ENCODE measurements at places on chromosomes 2 and 18. TPM values are rescaled to one million over a fixed set of nuclear protein-coding genes. Genes with fewer than 3 reads are reported as not detected.

DNA sequence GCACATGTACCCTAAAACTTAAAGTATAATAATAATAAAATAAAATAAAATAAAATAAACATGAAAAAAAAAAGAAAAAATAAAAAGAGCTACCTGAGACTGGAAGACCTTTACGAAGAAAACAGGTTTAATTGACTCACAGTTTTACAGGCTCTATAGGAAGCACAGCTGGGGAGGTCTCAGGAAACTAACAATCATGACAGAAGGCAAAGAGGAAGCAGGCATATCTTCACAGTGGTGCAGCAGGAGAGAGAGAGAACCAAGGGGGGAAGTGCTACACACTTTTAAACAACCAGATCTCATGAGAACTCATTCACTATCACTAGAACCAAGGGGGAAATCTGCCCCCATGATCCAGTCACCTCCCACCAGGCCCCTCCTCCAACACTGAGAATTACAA is 379.3 kb upstream of the VWC2L start:
- H3K4me3 ChIP-seq: no peak overlapping the region
- no peaks in the 10 kb centered on the region for H3K27me3 ChIP-seq
- H3K4me1 ChIP-seq: no peaks in the 10 kb centered on the region
- DNase-seq: no peak
- H3K36me3 ChIP-seq: no peaks in the 10 kb centered on the region

DNA sequence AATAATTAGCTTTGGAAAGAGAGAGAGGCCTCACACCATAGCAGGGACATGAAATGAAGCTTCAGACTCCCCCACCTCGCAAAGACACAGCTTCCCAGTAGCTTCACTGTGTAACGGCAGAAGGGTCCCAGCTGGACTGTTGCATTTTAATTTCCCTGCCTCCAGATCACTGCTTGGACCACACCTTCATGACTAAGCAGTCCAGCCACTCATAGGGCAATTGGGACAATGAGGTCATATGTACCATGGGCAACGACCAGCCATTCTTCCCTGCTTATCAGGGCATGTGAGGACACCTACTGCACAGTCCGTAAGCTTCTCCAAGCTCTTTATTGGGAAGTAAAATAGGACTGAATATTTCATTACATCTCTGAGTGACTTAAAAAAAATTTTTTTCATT is 183.0 kb downstream of the MREG start:
- H3K4me3 ChIP-seq: peak overlapping the region; percentile 50
- peaks cover 75% of the 10 kb centered on the region for H3K4me1 ChIP-seq
- no peaks in the 10 kb centered on the region for H3K36me3 ChIP-seq
- peak overlapping the region; percentile 87 for H3K27ac ChIP-seq
- peak; percentile 93 for DNase-seq

GRCh38 chr2:6940820-6941219 is 23.6 kb downstream of the RNF144A start:
- no peak overlapping the region for H3K4me3 ChIP-seq
- no peaks in the 10 kb centered on the region for H3K4me1 ChIP-seq
- no peak for DNase-seq
- peaks cover 32% of the 10 kb centered on the region for H3K27me3 ChIP-seq
- H3K27ac ChIP-seq: no peak overlapping the region

DNA sequence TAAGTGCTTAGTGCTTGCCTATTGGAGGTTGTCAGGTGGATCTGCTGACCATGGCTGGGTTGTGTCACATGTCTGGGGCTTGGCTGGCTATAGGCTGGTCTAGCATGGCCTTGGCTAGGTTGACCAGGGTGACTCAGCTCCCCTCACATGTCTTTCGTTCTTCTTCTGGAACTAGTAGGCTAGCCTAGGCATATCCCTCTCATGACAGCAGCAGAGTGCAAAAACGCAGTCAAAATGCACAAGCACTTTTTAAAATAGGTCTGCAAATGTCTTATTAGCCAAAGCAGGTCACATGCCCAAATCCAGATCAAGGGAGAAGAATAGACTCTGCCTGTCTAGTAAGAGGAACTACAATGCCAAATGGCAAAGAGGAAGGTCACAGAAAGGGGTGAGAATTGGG is 179.7 kb upstream of the ACVR2A start:
- H3K36me3 ChIP-seq: no peaks in the 10 kb centered on the region
- H3K4me3 ChIP-seq: no peak overlapping the region
- no peak overlapping the region for H3K27ac ChIP-seq
- H3K27me3 ChIP-seq: no peaks in the 10 kb centered on the region
- peak; percentile 19 for DNase-seq

- peaks cover 15% of the 10 kb centered on the region for H3K4me1 ChIP-seq
- H3K27ac ChIP-seq: peak within 1 kb of the TSS; percentile 7
Measured at GRCh38 chr2:101151146-101151858, at the start of gene TBC1D8. TSS of gene TBC1D8 (minus strand) at chr2:101151382. CDS start at chr2:101151253, 129 bp downstream.

- H3K36me3 ChIP-seq: no peaks in the 10 kb centered on the region
- H3K27me3 ChIP-seq: no peaks in the 10 kb centered on the region
- no peak for DNase-seq
- no peak overlapping the region for H3K4me3 ChIP-seq
- H3K27ac ChIP-seq: no peak overlapping the region
- no peaks in the 10 kb centered on the region for H3K4me1 ChIP-seq
Measured at GRCh38 chr2:187989925-187990623, 301.6 kb upstream of the GULP1 start.

DNA sequence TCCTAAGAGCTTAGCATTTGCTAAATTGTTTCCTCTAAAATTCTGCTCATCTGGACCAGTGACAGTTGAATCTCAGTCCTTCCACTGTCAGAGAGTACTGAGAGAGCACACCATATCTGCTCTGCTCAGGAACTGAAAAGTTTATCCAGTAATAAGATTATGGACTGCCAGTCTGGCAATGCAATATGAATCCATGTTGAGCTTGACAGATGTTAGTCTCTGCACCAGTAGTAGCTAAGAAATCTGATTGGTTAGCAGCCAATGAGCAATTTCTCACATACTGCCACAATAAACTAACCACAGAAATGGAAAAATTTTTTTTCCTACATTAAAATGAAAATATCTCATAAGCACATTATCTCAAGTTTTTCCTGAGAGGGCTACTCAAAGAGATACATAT is 2.3 kb downstream of the PRKD3 start:
- peaks cover 39% of the 10 kb centered on the region for H3K4me1 ChIP-seq
- no peaks in the 10 kb centered on the region for H3K36me3 ChIP-seq
- peak overlapping the region; percentile 77 for H3K27ac ChIP-seq
- no peaks in the 10 kb centered on the region for H3K27me3 ChIP-seq
- DNase-seq: peak; percentile 60
- H3K4me3 ChIP-seq: peak overlapping the region; percentile 85

DNA sequence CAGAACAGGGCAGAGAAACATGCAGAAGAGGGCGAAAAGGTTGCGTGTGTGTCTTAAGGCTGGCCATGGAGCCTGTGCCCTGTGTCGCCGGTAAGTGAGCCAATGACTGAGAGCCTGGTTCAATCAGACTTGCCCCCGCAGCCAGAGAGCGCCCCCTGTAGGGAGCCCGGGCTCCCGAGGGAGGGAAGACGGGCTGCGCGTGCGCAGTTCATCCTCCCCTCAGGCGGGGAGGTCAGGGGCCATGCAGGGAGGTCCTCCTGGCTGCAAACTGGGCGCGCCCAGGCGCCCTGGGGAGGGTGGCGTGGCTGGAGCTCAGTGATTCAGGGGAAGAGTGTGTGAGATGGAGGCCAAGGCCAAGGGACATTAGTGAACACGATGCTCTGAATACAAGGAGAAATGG is 276.6 kb downstream of the PHLPP1 start:
- DNase-seq: no peak
- no peaks in the 10 kb centered on the region for H3K36me3 ChIP-seq
- no peaks in the 10 kb centered on the region for H3K4me1 ChIP-seq
- H3K27ac ChIP-seq: no peak overlapping the region
- H3K27me3 ChIP-seq: peaks cover 11% of the 10 kb centered on the region

GRCh38 chr2:45607701-45608100 is 3.4 kb downstream of the SRBD1 start:
- DNase-seq: peak; percentile 53
- peaks cover 18% of the 10 kb centered on the region for H3K4me1 ChIP-seq
- H3K4me3 ChIP-seq: no peak overlapping the region
- no peak overlapping the region for H3K27ac ChIP-seq
- H3K27me3 ChIP-seq: no peaks in the 10 kb centered on the region
- no peaks in the 10 kb centered on the region for H3K36me3 ChIP-seq

DNA sequence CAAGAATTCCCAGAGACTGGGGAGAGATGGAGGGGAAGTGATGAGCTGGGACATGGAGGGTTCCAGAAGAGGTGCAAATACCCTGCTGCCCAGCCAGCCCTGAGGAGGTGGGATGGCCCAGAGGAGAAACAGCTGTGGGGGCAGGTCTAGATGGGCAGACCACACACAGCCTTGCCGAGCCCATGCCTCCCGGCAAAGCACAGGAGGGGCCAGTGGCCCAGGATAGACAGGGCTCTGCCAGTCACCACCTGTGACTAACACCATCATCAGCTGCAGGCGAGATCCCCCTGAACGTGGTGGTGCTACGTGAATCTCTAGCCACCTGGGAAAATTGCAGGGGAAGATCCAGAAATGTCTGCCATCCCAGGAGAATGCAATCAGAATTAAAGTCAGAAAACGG is 39.4 kb downstream of the SCTR start:
- H3K27ac ChIP-seq: no peak overlapping the region
- no peaks in the 10 kb centered on the region for H3K36me3 ChIP-seq
- DNase-seq: no peak
- H3K4me3 ChIP-seq: no peak overlapping the region
- H3K27me3 ChIP-seq: 0 out of 2 replicates have a peak, but pooled peaks cover 10% of the 10 kb centered on the region
- peaks cover 14% of the 10 kb centered on the region for H3K4me1 ChIP-seq

DNA sequence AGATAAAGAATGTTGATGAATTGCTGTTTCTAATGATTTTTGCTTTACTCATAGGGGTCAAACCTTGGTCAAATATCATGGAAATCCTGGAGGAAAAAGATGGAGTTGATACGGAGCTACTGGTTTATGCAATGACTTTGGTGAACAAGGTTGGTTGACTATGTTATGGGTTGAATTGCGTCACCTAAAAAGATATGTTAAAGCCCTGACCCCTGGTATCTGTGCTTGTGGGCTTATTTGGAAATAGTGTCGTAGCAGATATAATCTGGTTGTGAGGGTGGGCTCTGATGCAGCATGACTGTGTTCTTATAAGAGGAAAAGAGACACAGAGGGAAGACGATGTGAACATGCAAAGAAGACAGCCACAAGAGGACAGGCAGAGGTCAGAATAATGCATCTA is 226.2 kb downstream of the TPGS2 start:
- no peak overlapping the region for H3K4me3 ChIP-seq
- H3K36me3 ChIP-seq: no peaks in the 10 kb centered on the region
- DNase-seq: no peak
- no peak overlapping the region for H3K27ac ChIP-seq

DNA sequence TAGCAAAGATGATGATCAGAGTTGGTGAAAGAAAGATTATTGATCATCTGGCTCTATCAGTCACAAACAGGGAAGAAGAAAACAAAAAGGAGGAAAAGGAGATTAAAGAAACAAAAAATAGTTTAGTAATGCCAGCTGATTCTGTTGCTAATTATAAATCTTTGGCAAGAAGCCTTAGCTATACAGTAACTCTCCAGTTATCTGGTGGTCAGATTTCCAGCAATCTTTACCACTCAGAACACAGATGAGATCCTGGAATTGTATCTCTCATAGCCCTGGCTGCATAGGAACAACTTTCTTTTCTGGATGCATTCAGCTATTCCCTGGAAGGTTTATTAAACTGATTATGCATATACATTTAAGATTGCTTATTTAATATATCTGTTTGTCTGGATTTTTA is 256.8 kb upstream of the ZEB2 start:
- H3K4me1 ChIP-seq: peaks cover 7% of the 10 kb centered on the region

DNA sequence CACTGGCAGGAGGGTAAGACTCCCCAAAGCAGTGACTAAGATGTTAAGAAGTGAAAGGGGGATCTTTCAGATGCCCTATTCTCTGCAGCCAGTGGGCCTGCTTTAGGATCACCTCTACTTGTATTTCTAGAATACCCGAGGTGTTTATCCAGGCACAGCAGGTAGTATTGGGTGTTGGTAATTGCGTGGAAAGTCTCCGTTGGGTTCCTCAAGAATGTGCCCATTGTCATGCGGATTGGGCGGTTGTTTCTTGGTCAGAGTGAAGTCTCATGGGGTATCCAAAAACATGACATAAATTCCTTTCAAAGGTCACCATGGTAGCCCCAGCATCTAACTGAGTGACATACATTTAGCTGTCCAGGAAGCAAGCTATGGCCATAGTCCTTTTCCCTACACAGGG is 308.8 kb downstream of the RPIA start:
- no peaks in the 10 kb centered on the region for H3K4me1 ChIP-seq
- H3K27ac ChIP-seq: no peak overlapping the region
- H3K36me3 ChIP-seq: no peaks in the 10 kb centered on the region

DNA sequence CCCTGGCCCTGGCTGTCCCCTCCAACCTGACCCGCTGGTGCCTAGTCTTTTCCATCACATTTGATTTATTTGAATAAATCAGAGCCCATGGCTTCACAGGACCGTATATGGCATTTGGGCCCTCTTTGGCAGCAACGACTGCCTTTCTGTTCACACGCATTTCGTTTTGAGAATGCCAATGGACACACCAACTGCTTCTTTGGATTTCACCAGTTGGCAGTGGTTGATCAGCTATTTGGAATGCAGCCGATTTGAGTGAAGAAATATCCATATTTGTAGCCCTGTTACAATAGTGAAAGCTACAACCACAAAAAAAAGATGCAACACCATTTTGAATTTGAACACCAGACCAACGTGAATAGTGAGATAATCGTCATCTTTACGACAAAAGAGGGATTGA is 56.5 kb downstream of the GNAL start:
- H3K4me1 ChIP-seq: no peaks in the 10 kb centered on the region
- peaks cover 35% of the 10 kb centered on the region for H3K27me3 ChIP-seq
- no peak overlapping the region for H3K4me3 ChIP-seq
- DNase-seq: no peak
- no peaks in the 10 kb centered on the region for H3K36me3 ChIP-seq

DNA sequence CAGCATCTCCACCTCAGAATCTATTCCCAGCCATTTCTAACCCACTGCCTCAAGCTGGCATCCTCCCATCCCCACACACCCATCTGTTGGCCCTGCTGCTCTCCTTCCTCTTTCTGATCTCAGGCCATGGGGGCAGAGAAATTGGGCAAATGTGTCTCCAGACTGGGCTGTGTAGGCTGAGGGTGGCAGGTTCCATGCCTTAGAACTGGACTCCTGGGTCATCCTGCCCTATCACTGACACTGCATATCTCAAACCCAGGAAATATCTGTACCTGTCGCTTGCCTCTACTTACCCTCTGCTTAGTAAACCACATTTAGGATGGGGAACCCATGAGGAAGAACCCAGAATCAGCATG is 1.8 kb downstream of the WNT10A start:
- H3K36me3 ChIP-seq: no peaks in the 10 kb centered on the region
- peaks cover 4% of the 10 kb centered on the region for H3K4me1 ChIP-seq
- H3K27ac ChIP-seq: no peak overlapping the region
- peaks cover 19% of the 10 kb centered on the region for H3K27me3 ChIP-seq
- DNase-seq: no peak

Gene ST8SIA5
- total RNA-seq: 0.13 TPM

Gene DYNAP
- total RNA-seq: not detected

Gene RAX
- total RNA-seq: not detected

Gene SERPINB7
- total RNA-seq: 18.6 TPM

Gene SIX3
- not detected for total RNA-seq

Gene CYP26B1
- total RNA-seq: 0.32 TPM

Gene ICOS
- not detected for total RNA-seq

Gene TCF7L1
- 0.65 TPM for total RNA-seq

Gene ATP5F1A
- 562 TPM for total RNA-seq
